ENCODE measurements at places on chromosomes 1 and 21.
A peak's percentile ranks its signal among the peaks of the same experiment; 100 is the strongest.

- no peak for DNase-seq
These were observed 20.2 kb downstream of the DHRS3 start for GRCh38 chr1:12597792-12598191.

DNA sequence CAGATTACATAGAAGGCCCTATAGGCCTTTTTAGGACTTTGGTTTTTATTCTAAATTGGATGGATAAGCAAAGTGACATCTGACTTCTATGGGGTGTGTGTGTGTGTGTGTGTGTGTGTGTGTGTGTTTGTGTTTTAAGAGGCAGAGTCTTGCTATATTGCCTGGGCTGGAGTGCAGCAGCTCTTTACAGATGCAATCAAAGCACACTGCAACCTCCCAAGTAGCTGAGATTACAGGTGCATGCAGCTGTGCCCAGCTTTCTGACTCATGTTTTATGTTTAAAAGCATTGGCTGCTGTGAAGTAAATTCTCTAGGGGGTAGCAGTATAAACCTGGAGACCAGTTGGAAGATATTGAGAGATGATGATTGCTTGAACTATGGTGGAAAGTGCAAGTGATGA, 12.4 kb upstream of the EVI5 start:
- no peak for DNase-seq

DNA sequence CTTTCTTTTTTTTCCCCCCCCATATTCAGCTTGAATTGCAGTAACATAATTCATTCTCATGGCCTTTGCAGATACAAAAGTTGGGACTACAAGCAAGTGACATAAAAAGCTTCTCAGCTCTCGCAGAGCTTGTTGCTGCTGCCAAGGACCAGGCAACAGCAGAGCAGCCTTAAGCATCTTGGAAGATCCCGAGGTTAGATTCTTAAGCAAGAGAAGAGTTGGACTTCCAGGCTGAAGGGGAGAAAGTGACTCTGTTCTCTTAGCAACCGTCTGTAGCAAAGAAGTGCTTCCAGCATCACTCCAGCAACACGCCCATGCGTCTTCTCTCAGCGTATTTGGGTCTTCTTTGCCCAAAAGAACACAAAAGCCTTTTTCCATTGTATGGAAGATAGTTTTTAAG, 20.7 kb downstream of the AGT start:
- DNase-seq: no peak

DNA sequence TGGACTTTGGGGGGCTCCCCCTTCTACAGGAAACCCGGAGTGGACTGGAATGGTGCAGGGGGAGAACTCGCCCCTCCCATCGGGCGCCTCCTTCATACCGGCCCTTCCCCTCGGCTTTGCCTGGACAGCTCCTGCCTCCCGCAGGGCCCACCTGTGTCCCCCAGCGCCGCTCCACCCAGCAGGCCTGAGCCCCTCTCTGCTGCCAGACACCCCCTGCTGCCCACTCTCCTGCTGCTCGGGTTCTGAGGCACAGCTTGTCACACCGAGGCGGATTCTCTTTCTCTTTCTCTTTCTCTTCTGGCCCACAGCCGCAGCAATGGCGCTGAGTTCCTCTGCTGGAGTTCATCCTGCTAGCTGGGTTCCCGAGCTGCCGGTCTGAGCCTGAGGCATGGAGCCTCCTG, at the start of gene TNFRSF14:
TSS of gene TNFRSF14 (plus strand) at position 95 of the 401 bp plus-strand sequence. CDS start at position 389, 294 bp downstream.
- peak; percentile 92 for DNase-seq

- DNase-seq: no peak
These were observed 441.1 kb downstream of the SETD4 start for GRCh38 chr21:35619184-35619583.

DNA sequence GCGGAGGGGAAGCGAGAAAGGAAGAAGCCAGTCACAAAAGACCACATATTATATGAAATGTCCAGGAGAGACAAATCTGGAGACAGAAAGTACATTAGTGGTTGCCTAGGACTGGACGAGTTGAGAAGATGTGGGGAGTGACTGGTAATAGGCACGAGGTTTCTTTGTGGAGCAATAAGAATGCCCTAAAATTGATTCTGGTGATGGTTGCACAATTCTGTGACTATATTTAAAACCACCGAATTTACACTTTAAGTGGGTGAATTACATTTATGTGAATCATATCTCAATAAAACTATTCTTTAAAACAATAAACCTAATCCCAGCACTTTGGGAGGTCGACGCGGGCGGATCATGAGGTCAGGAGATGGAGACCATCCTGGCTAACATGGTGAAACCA, 63.1 kb downstream of the ZNF281 start:
- DNase-seq: no peak

- DNase-seq: no peak
These were observed 418.6 kb upstream of the PROX1 start for GRCh38 chr1:213568929-213569815.

GRCh38 chr1:21961799-21962198, 15.0 kb upstream of the CELA3B start:
- no peak for DNase-seq

DNA sequence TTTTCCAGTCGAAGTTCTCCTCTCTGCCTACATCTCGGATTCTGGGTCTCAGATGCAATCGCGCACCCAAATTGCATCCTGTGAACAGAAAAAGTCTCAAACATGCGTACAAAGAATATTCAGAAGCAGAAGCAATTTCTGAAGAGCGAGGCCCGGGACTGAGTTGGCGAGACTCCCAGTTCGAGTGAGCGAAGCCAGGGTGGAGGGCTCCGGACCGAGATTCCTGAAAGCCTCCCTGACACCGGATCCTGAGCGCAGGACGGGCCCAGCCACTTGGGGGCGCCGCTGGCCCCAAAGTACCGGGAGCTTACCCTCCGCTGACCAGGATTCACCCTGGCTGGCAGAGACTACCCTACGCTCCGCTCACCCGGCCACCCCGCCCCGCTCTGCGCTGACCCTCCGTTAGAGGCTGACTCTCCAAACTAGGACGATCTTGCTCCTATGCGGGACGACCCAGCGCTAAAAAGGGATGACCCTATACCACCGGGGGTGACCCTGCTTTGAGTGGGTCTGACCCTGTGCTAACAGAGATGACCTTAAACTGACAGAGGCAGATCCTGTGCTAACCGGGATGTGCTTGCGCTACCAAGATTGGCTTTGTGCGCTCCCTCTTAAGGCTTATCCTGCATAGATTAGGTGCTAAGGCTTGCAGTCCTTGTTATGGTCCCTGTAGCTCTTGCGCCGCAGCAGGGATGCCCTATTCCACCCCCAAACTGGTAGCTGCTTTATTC, 12.1 kb downstream of the FOXD2 start:
- DNase-seq: no peak

DNA sequence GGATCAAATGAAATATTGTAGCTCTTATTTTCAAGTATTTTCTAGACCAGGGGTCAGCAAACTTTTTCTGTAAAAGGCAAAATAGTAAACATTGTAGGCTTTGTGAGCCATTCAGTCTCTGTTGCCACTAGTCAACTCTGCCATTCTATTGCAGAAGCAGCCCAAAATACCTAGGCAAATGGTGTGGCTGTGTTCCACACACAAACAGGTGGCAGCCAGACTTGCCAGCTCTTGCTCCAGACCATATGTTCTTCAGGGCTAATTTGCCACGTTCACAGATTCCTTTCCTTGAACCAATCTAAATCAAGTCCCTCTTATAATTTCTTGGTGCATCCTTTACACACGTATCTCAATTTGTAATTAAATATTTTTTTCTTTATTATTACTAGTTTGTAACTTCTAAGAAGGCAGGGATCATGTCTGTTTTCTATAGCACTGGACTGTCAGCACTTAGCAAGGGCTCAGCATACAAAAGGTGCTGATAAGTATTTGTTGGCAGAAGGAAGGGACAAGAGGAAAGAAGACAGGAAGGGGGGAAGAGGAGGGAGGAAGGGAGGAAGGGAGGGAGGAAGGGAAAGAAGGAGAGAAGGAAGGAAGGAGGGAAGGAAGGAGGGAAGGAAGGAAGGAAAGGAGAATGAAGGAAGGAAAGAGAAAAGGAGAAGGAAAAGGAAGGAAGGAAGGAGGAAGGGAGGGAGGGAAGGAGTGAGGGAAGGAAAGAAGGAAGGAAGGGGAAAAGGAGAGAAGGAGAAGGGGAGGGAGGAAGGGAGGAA, 106.5 kb upstream of the EDEM3 start:
- DNase-seq: no peak

- DNase-seq: no peak
These were observed 225.2 kb upstream of the TNR start for GRCh38 chr1:175968486-175969172.

DNA sequence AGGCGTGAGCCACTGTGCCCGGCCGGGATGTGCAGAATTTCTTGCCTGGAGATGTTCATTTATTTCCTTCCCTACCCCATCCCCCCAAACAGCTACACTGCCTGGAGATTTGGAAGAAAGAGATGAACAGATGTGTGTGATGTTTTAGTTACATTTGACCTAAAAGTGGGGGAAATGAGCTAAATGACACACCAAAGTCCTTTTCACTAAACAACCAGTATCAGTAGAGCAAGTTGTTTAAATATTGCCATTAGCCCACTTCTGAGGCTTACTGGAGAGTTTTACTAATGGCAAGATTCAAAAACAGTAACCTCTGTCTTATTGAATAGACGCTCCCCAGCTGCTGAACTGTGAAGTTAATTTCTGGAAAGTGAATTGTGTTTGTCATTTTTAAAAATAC, 100.1 kb downstream of the RUNX1 start:
- no peak for DNase-seq

- DNase-seq: no peak
These were observed 9.2 kb upstream of the OR2B11 start for GRCh38 chr1:247467129-247467528.

DNA sequence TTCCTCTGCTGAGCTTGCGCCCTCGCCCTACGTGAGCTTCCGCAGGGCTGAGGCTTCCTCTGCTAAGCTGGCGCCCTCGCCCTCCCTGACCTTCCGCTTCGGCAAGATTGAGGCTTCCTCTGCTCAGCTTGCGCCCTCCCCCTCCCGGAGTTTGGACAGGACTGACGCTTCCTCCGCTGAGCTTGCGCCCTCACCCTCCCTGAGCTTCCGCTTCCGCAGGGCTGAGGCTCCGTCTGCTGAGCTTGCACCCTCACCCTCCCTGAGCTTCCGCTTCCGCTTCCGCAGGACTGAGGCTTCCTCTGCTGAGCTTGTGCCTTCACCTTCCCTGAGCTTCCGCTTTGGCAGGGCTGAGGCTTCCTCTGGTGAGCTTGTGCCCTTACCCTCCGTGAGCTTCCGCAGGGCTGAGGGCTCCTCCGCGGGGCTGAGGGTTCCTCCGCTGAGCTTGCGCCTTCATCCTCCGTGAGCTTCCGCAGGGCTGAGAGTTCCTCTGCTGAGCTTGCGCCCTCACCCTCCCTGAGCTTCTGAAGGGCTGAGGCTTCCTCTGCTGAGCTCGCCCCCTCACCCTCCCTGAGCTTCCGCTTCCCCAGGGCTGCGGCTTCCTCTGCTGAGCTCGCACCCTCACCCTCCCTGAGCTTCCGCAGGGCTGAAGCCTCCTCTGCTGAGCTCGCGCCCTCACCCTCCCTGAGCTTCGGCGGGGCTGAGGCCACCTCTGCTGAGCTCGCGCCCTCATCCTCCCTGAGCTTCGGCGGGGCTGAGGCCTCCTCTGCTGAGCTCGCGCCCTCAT, 753.6 kb upstream of the TPTE start:
- DNase-seq: no peak

DNA sequence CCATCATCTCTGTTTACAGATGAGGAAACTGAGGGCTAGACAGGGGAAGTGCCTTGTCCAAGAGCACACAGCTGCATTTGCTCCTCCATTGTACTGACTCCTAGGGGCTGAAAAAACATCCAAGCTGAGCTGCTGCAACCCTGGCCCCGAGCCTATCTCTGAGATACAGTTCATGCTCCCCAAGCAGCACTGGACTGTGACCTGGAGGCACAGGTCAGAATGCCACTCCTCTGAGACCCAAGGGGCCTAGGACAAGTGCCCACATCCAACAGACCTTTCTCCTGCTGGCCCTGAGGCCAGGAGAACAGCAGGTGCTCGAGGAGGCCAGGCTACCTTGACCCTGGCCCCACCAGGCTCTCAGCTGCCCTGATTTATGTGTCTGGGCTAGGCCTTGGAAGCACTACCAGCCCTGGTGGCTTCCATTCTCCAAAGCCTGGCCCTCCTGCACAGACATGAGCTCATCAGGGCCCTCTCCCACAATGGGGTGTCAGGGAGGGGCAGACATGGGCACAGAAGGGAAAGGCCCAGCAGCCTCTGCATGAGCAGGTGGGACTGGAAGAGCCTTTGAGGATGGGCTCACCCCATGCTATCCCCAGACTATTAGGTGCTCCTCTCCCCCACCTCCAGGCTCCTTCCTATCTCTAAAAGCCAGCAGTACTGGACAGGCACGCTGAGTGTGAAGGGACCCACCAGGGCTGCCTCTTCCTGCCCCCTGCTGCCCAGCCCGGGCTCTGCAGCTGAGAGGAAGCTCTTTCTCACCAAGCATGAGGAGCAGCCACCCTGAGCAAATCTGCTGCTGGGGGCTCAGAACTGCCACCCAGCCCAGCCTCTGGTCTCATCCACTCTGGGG, 18.8 kb downstream of the ADGRB2 start:
- peak; percentile 58 for DNase-seq

- DNase-seq: no peak
These were observed 33.6 kb upstream of the RAP1GAP start for GRCh38 chr1:21702780-21703179.

- DNase-seq: peak; percentile 64
These were observed 107.5 kb downstream of the HIVEP3 start for GRCh38 chr1:41811051-41811795.

- DNase-seq: no peak
These were observed 62.8 kb downstream of the EVA1C start for GRCh38 chr21:32475162-32475812.

DNA sequence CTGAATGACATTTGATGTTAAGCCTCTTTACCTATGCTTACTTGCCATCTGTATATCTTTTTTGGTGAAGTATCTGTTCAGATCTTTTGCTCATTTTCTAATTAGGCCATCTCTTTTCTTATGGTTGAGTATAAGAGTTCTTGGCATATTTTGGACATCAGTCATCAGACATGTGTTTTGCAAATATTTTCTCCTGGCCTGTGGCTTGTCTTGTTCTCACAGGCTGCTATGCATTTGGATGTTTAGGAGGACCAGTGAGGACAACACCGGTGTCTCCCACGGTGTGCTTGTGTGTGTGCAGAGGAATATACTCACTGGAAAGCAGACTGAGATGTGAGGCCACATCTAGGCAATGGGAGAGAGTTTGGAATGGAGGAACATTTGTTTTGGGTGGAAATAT, 87.1 kb upstream of the LYST start:
- no peak for DNase-seq

GRCh38 chr1:206714331-206715058, 29.8 kb downstream of the MAPKAPK2 start:
- no peak for DNase-seq

GRCh38 chr1:235882816-235883215, 16.1 kb upstream of the LYST start:
- no peak for DNase-seq

GRCh38 chr1:178702146-178702545, 22.9 kb upstream of the RALGPS2 start:
- no peak for DNase-seq

GRCh38 chr1:222769971-222770620, 33.1 kb downstream of the FAM177B start:
- DNase-seq: no peak

Measured in CD8-positive, alpha-beta T cell (primary cell).